Spinal cord (tissue), 10 donors: ENCODE measurements at places on chromosomes 2 and 18. TPM values are rescaled to one million over a fixed set of nuclear protein-coding genes. Genes with fewer than 3 reads are reported as not detected.
A peak's percentile ranks its signal among the peaks of the same experiment; 100 is the strongest.

- H3K27me3 ChIP-seq = no peaks in the 10 kb centered on the region
- no peak overlapping the region for H3K4me3 ChIP-seq
- peaks cover 14% of the 10 kb centered on the region for H3K4me1 ChIP-seq
These were observed 11.9 kb downstream of the SDC1 start for GRCh38 chr2:20212871-20213503.

GRCh38 chr2:37357530-37357929, 13.1 kb downstream of the QPCT start:
- H3K27me3 ChIP-seq = no peaks in the 10 kb centered on the region
- DNase-seq = no peak
- H3K27ac ChIP-seq = peak overlapping the region; percentile 48

Gene CDH7
- total RNA-seq = 23.1 TPM

DNA sequence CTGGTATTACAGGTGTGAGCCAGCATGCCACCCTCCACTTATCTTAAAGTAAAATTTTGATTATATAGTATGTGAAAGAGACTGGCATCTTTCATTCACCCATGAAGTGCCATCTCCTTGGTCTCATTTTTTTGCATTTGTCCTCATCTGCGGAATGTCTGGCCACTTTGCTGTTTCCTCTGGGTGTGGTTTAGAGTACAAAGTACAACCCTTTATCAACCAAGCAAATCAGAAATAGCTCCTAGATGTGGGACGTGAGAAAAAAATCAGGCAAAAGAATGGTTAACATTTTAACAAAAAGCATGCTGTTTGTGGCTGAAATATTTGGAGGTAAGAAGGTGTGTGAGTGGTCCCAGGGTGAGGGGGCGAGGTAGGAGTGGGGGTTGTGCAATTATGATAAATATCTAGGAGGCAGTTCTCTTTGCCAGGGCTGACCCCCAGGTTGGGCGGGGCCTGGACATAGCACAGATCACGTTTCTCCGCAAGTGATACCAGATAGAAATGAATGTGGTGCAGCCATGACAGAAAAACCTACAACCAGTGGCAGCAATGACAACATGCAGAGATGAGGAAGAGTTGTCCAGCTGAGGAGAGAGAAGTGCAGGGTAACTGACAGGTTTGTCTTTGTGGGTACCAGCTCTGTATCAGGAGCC, 115.8 kb upstream of the SERTAD2 start:
- no peak for DNase-seq
- H3K36me3 ChIP-seq = no peaks in the 10 kb centered on the region
- H3K27ac ChIP-seq = no peak overlapping the region

Gene MYO7B
- 1.8 TPM for total RNA-seq

- no peaks in the 10 kb centered on the region for H3K27me3 ChIP-seq
- H3K4me1 ChIP-seq = no peaks in the 10 kb centered on the region
- no peak within 1 kb of the TSS for H3K4me3 ChIP-seq
- H3K27ac ChIP-seq = no peak within 1 kb of the TSS
- no peak for DNase-seq
- no peaks in the 10 kb centered on the region for H3K36me3 ChIP-seq
These were observed at the start of gene NLRC4 for GRCh38 chr2:32264422-32265105. Gene NLRC4, minus strand, starts transcription at chr2:32264886. Its CDS starts 8,111 bp downstream, at chr2:32256775.

- DNase-seq = peak; percentile 43
- H3K36me3 ChIP-seq = no peaks in the 10 kb centered on the region
- H3K4me1 ChIP-seq = peaks cover 44% of the 10 kb centered on the region
- H3K4me3 ChIP-seq = no peak overlapping the region
- H3K27me3 ChIP-seq = no peaks in the 10 kb centered on the region
These were observed 288.5 kb downstream of the TNS1 start for GRCh38 chr2:217714287-217714751.

GRCh38 chr2:26672112-26672817, 20.3 kb upstream of the KCNK3 start:
- H3K36me3 ChIP-seq = no peaks in the 10 kb centered on the region
- no peak for DNase-seq
- H3K27me3 ChIP-seq = peaks cover 3% of the 10 kb centered on the region
- H3K4me3 ChIP-seq = no peak overlapping the region

Gene ACVR1C
- total RNA-seq = 1.9 TPM

Gene ESPNL
- 4.3 TPM for total RNA-seq

- H3K36me3 ChIP-seq = no peaks in the 10 kb centered on the region
- no peak overlapping the region for H3K27ac ChIP-seq
- peak; percentile 61 for DNase-seq
- no peak overlapping the region for H3K4me3 ChIP-seq
- H3K4me1 ChIP-seq = peaks cover 4% of the 10 kb centered on the region
- H3K27me3 ChIP-seq = no peaks in the 10 kb centered on the region
These were observed 53.5 kb downstream of the HNRNPLL start for GRCh38 chr2:38549071-38549704.

- no peak for DNase-seq
- H3K4me3 ChIP-seq = no peak overlapping the region
- no peak overlapping the region for H3K27ac ChIP-seq
- no peaks in the 10 kb centered on the region for H3K36me3 ChIP-seq
- H3K27me3 ChIP-seq = peaks cover 43% of the 10 kb centered on the region
These were observed 7.6 kb downstream of the ATP6V1B1 start for GRCh38 chr2:70943205-70943871.

Gene OSBPL1A
- 77.6 TPM for total RNA-seq

DNA sequence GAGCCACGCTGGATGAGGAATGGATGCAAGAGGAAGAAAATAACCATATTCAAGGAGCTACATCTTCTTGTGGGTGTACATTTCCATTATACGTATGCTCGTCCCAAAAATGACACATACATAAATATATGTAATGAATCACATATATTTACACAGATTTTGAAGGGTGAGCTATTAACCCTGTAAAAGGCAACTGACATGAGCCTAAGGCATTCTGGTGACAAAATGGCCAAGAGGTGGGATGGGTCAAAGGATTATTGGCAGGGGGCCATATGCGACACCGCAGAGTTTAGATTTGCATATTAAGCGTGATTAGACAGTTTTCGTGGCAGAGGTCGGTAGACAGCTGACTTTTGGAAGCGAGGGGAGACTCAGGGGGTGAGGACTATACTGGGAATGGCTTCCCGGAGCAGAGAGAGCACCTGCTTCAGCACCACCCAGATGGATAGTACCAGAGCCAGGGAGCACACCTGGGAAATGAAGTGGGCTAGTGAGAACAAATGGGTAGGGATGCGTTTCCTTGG, 431 bp upstream of the CNRIP1 start:
- H3K27me3 ChIP-seq = peaks cover 3% of the 10 kb centered on the region

DNA sequence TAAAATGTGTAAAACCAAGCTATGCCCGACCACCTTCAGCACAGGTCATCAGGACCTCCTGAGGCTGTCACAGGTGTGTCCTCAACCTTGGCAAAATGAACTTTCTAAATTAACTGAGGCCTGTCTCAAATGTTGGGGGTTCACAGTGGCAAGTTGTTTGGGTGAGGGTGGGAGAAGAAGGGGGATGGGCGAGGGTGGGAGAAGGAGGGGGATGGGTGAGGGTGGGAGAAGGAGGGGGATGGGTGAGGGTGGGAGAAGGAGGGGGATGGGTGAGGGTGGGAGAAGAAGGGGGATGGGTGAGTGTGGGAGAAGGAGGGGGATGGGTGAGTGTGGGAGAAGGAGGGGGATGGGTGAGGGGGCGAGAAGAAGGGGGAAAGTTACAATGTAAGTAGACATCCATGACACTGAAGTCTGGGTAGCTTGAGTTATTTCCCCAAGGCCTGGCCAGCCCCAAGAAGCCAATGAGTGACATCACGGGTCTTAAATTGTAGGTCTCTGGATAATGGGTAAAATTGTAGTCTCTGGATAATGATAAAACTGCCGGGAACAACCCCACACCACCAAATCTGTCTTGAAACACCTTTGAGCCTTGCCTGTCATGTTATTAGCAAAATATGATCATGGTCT, 56.3 kb downstream of the TIMM21 start:
- peaks cover 10% of the 10 kb centered on the region for H3K4me1 ChIP-seq
- DNase-seq = no peak
- H3K27me3 ChIP-seq = no peaks in the 10 kb centered on the region
- H3K36me3 ChIP-seq = no peaks in the 10 kb centered on the region
- no peak overlapping the region for H3K4me3 ChIP-seq

DNA sequence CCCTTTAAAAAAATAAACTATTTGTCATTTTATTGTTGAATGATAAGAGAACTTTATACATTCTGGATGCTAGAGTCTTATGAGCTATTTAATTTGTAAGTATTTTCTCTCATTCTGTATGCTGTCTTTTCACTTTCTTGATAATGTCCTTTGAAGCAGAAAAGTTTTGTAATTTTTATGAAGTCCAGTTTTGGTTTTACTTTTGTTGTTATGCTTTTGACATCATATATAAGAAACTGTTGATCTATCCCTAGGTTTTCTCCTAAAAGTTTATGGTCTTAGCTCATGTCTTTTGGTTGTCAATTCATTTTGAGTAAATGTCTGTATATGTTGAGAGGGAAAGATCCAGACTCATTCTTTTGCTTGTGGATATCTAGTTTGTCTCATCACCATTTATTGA, 52.5 kb downstream of the TMEM247 start:
- H3K4me1 ChIP-seq = no peaks in the 10 kb centered on the region
- no peak overlapping the region for H3K27ac ChIP-seq
- DNase-seq = no peak
- no peaks in the 10 kb centered on the region for H3K36me3 ChIP-seq
- H3K27me3 ChIP-seq = no peaks in the 10 kb centered on the region

DNA sequence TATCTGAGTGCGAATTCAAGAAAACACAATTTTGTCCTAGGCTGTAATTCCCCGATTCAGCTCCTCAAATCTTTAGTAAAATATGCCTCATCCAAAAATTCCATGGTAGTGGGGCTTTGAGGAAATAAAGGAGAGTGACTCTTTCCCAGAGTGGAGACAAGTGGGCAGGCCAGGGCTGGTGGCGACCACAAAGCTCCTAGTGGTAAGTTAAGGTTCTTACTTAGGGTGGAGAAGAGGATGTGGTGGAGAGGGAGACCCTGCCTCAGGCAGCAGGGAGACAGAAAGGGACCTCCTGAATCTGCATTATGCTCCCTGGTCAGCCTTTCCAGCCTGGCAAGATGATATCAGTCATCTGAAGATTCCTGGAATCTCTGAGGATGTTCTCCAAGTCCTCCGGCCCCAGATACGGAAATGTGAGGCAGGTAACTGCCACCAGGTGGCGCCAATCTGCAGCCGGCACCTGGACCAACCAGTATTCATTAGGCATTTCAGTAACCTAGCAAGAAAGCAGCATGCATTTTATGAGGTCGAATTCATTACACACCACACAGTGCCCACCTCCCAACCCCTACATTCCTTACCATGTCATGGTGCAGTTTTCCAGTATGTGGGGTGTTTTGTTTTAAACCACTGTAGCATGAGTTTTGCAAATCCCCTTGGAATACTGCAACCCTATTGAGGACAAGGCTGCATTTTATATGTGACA, 106.4 kb downstream of the POLE4 start:
- no peak for DNase-seq
- no peak overlapping the region for H3K27ac ChIP-seq
- no peaks in the 10 kb centered on the region for H3K4me1 ChIP-seq
- H3K4me3 ChIP-seq = no peak overlapping the region
- H3K27me3 ChIP-seq = no peaks in the 10 kb centered on the region

DNA sequence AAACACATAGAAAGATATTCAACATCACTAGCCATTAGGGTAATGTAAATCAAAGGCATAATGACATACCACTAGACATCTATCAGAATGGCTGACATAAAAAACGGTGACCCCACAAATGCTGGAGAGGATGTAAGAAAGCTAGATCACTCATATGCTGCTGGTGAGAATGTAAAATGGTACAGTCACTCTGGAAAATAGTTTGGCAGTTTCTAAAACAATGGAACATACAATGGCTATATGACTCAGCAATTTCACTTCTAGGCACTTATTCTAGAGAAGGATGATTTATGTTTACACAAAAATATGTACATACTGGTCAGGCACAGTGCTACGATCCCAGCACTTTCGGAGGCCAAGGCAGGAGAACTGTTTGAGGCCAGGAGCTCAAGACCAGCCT, 87.3 kb downstream of the COLEC12 start:
- no peaks in the 10 kb centered on the region for H3K36me3 ChIP-seq
- no peak overlapping the region for H3K4me3 ChIP-seq
- no peak overlapping the region for H3K27ac ChIP-seq

DNA sequence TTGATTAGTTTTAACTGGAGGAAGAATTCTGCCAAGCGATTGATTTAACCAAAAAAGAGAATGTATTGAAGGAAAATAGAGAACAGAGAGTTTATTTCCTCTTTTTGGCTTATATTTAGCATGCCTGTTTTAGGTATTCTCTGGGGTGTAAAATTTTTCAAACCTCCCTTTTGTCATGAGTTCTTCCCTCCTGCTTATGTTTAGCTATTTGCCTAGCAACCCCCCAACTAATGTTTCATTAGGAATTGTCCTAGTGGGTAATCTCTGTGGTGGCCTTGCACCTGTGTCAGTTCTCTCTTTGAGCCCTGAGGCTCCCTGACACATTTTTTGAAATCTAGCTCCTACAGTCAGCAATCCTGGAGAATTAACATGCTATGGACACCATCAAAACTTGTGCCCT, 12.5 kb upstream of the REG1B start:
- no peaks in the 10 kb centered on the region for H3K36me3 ChIP-seq
- no peak overlapping the region for H3K27ac ChIP-seq
- H3K27me3 ChIP-seq = no peaks in the 10 kb centered on the region
- no peak for DNase-seq

DNA sequence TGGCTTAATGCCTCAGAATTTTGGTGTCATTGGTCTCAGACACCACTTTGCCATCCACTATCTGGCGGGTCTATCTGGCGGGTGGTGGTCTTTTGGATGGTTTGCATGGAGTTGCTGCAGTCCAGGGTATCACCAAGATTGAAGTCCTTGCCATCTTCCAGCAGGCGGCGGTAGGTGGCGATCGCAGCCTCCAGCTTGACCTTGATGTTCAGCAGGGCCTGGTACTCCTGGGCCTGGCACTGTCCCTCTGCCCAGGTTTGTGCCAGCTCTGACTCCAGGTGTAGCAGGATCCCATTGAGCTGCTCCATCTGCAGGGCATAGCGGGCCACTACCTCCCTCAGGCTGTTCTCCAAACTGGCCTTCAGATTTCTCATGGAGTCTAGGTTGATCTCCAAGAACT, 188.2 kb downstream of the MEMO1 start:
- H3K4me3 ChIP-seq = no peak overlapping the region
- no peak overlapping the region for H3K27ac ChIP-seq
- H3K27me3 ChIP-seq = no peaks in the 10 kb centered on the region
